DMS 273 treated with DMSO at 0.1 percent for 48 hours (cell line): ENCODE measurements at places on chromosomes 11 and 22.

DNA sequence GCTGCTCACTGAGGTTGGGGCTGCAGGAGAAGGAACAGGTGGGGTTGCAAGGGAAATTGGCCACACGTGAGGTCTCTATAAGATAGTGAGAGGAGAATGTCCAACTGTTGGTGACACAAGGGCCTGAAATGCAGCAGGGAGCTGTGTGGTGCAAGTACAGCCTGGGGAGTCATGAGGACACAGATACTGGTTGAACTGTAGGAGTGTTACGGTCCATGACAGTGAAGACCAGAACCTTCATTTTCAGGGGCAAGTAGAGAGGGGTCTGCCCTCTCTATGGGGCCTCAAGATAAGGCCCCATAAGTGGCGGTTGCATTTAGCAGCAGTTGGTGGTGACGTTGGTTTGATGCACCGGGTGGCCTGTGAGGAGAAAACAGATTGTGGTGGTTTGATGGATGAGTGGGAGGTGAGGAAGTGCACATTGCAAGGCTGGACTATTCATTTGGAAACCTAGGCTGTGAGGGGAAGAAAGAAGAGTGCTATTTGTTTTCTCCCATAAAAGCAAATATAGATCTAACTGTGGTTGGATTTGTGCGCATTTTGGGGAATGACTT lies 39.4 kb downstream of the MICAL2 start:
- DNase-seq, result no peak

GRCh38 chr11:34606326-34607120 lies 14.4 kb upstream of the EHF start:
- DNase-seq, result no peak

DNA sequence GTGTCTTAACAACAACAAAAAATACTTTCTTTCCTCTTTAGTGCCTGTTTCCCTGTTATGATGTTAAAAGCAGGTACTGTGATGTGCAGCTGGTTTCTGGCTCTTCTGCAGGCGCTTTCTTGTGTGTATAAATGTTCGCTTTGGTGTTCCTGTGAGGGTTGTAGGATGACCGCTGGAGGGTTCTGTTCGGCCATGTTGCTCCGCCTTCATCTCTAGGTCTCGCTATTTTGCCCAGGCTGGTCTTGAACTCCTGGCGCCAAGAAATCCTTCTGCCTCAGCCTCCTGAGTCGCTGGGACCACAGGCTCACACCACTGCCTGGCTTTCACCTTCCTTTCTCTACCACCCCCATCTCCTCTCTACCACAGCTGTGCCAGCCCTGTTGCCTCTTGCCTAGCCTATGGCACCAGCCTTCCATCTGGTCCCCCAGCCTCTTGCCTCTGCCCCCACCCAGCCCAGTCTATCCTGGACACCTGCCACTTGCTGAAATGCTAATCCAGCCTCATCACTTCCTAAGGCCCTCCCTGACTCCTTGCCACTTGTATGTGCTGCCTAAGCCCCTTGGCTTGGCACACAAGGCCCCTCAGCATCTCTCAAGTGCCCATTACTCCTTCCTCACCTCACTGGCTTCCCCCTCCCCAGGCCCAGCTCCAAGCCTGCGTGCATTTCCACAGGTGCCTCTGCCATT lies 5.5 kb downstream of the LRRC74B start:
- peak; percentile 62 for DNase-seq

- DNase-seq, result no peak
These were observed 7.8 kb upstream of the NFAM1 start for GRCh38 chr22:42439821-42440674.

GRCh38 chr11:61730240-61730994 lies 22.0 kb upstream of the MYRF start:
- no peak for DNase-seq
